ENCODE measurements at places on chromosomes 7 and 10. TPM values are rescaled to one million over a fixed set of nuclear protein-coding genes. Genes with fewer than 3 reads are reported as not detected.

DNA sequence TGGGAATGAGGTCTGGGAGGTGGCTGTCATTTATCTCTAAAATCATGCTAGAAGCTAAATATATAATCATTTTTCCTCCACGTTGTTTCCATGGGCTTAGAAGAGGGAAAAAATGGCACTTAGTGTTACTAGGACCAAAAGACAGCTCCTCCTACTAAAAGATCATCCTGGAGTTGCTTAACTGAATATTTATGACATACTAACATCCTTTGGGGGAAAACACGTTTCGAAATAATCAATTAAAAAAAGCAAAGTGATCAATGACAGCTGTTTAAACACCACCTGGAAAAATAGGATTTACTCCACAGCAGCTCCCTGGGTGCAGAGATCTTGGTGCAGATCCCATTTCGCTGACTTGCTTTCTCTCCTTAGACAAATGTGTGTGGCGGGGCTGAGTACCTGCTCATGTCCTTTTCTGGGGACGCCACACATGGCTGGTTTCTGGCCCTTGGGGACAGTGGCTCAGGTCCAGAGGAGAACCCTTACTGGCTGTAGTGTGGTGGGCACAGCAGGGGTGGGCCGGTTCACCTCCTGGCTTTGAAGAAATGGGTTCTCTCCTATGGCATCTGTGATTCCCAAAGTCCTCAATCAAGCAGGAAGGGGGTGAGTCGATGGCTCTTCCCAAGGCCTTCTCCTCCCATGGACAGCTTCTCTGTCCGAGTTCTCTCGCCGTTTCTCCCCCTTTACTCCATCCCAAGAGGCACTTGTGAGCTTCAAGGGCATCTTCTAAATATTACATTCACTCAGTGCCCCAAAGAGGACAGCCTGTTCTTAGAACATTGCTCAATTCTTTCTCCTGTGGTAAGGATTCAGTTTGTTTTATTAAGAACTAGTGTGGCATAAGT is 156.4 kb upstream of the KLF14 start:
- no peak overlapping the region for H3K27ac ChIP-seq
- H3K4me1 ChIP-seq = peaks cover 14% of the 10 kb centered on the region

DNA sequence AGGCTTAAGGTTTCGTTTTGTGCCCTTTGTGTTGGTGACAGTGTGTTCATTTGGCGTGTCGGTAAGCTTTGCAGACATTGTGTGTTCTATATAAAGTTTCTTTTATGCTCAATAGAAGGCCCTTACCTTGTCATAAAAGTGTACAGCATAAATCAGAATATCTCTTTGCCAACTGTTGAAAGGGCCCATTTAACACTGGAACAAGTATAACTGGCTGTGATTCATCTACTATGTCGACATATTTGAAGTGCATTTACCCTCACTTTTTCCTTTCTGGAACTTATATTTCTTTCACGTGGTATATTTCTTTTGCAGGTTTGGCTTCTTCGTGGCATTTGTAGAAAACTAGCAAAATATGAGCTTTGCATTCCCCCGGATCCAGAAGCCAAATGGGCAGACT is 32.7 kb downstream of the EEPD1 start:
- peaks cover 9% of the 10 kb centered on the region for H3K4me1 ChIP-seq
- no peak overlapping the region for H3K4me3 ChIP-seq
- H3K36me3 ChIP-seq = no peaks in the 10 kb centered on the region
- H3K27ac ChIP-seq = no peak overlapping the region

DNA sequence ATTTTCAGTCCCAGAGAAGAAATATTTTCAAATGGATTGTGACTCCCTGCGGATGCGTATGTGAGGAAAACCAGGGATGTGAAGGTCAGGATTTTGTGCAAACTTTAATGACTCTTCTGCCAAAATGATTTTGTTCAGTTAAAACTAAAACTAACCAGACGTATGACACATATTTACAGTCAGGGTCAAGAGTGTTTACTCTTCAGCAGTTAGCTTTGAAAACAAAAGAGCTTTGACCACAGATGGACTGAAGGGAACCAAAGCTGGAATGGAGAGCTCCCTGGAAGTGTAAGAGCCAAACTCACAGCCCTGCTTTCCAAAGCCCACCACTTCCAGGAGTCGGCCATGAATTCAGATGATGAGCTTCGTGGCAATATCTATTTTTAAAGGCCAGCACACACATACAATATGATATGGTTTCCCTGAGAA is 15.5 kb downstream of the SVIL start:
- no peaks in the 10 kb centered on the region for H3K27me3 ChIP-seq
- no peak overlapping the region for H3K4me3 ChIP-seq
- peaks cover 46% of the 10 kb centered on the region for H3K4me1 ChIP-seq

GRCh38 chr10:31642281-31642680 is 286.4 kb downstream of the ARHGAP12 start:
- no peak overlapping the region for H3K4me3 ChIP-seq
- no peaks in the 10 kb centered on the region for H3K4me1 ChIP-seq
- no peak overlapping the region for H3K27ac ChIP-seq
- DNase-seq = no peak
- peaks cover 11% of the 10 kb centered on the region for H3K36me3 ChIP-seq

GRCh38 chr10:61068471-61068870 is 124.5 kb upstream of the RHOBTB1 start:
- H3K27me3 ChIP-seq = no peaks in the 10 kb centered on the region
- H3K36me3 ChIP-seq = no peaks in the 10 kb centered on the region
- H3K27ac ChIP-seq = no peak overlapping the region
- no peak for DNase-seq
- H3K4me1 ChIP-seq = no peaks in the 10 kb centered on the region

GRCh38 chr7:6151994-6152735 is 120.3 kb downstream of the CYTH3 start:
- H3K4me3 ChIP-seq = no peak overlapping the region
- no peak overlapping the region for H3K27ac ChIP-seq
- H3K4me1 ChIP-seq = no peaks in the 10 kb centered on the region
- no peak for DNase-seq

DNA sequence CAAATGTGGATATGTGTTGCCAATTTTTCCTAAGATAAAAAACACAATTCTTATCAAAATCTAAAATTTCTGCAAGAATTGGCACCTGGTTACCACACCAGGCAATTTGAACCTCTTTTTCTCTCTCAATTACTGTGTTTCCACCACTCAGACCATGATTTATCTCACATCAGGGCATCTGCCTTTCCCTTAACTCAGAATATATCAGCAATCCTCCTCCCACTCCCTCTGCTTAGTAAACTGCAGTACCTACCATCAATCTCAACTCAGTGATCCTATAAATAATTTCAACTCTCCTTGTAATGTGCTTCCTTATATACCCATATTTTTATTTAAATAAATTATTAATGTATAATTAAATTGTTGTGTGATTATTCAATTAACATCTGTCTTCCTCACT is 212.3 kb upstream of the PCDH15 start:
- no peaks in the 10 kb centered on the region for H3K36me3 ChIP-seq
- peaks cover 9% of the 10 kb centered on the region for H3K4me1 ChIP-seq
- DNase-seq = no peak
- H3K27me3 ChIP-seq = no peaks in the 10 kb centered on the region
- no peak overlapping the region for H3K4me3 ChIP-seq

GRCh38 chr7:20340839-20341238 is 10.1 kb downstream of the ITGB8 start:
- H3K27ac ChIP-seq = no peak overlapping the region
- no peak for DNase-seq
- H3K27me3 ChIP-seq = no peaks in the 10 kb centered on the region
- H3K4me1 ChIP-seq = peaks cover 25% of the 10 kb centered on the region
- no peak overlapping the region for H3K4me3 ChIP-seq

- H3K27me3 ChIP-seq = peaks cover 32% of the 10 kb centered on the region
- no peaks in the 10 kb centered on the region for H3K36me3 ChIP-seq
- no peak for DNase-seq
Measured at GRCh38 chr7:29801929-29802328, 4.4 kb upstream of the WIPF3 start.

GRCh38 chr7:128812514-128813168 is 17.6 kb upstream of the FLNC start:
- no peak for DNase-seq
- H3K4me3 ChIP-seq = no peak overlapping the region
- H3K4me1 ChIP-seq = no peaks in the 10 kb centered on the region
- no peak overlapping the region for H3K27ac ChIP-seq
- H3K36me3 ChIP-seq = peaks cover 8% of the 10 kb centered on the region

Gene BAG3
- 16.8 TPM for total RNA-seq

Gene AGK
- total RNA-seq = 37.4 TPM

Gene ANKRD26
- total RNA-seq = 10.2 TPM

Gene SEMA3E
- total RNA-seq = 2.5 TPM

Gene TUBAL3
- 0.15 TPM for total RNA-seq

Gene GHRHR
- total RNA-seq = 4.0 TPM

Data from WTC11 (cell line).